T-helper 17 cell (primary cell): ENCODE measurements at places on chromosomes 12 and 14. TPM values are rescaled to one million over a fixed set of nuclear protein-coding genes. Genes with fewer than 3 reads are reported as not detected.

The PTPN21 gene
- not detected for total RNA-seq

The GRIP1 gene
- total RNA-seq = 3.7 TPM

The CEP170B gene
- 7.7 TPM for total RNA-seq

The NUP37 gene
- 12.5 TPM for total RNA-seq
